ENCODE measurements at places on chromosomes 4 and X. TPM values are rescaled to one million over a fixed set of nuclear protein-coding genes. Genes with fewer than 3 reads are reported as not detected.

LUZP4 gene
- not detected for total RNA-seq

GLUD2 gene
- 2.9 TPM for total RNA-seq

ETDA gene
- not detected for total RNA-seq

MAP7D2 gene
- 0.16 TPM for total RNA-seq

MAGEA2B gene
- not detected for total RNA-seq

CASK gene
- total RNA-seq, result 24.9 TPM
